Activated T-cell treated with anti-CD3 and anti-CD28 coated beads, Interleukin-2, amount 50 U/mL, for 72 hours (primary cell): ENCODE measurements at places on chromosomes 1 and 21. TPM values are rescaled to one million over a fixed set of nuclear protein-coding genes. Genes with fewer than 3 reads are reported as not detected.
A peak's percentile ranks its signal among the peaks of the same experiment; 100 is the strongest.

- H3K27me3 ChIP-seq: peaks cover 5% of the 10 kb centered on the region
- no peak overlapping the region for H3K4me3 ChIP-seq
- H3K27ac ChIP-seq: no peak overlapping the region
- no peak for DNase-seq
These were observed 43.2 kb upstream of the PLA2G4A start for GRCh38 chr1:186785503-186785902.

DNA sequence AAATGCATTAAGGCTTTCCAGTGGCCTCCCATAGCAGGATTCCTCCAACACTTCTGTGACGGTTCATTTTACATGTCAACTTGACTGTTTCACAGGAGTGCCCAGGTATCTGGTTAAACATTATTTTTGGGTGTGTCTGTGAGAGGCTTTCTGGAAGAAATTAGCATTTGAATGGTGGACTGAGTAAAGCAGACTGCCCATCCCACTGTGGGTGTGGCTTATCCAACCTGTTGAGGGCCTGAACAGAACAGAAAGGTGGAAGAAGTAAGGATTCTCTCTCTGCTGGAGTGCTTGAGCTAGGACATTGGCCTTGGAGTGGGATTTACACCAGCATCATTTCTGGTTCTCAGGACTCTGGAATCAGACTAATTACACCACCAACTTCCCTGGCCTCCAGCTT lies 85.6 kb downstream of the RGS7 start:
- no peaks in the 10 kb centered on the region for H3K4me1 ChIP-seq
- H3K36me3 ChIP-seq: peaks cover 10% of the 10 kb centered on the region
- H3K27ac ChIP-seq: no peak overlapping the region

The CFHR1 gene
- not detected for total RNA-seq

DNA sequence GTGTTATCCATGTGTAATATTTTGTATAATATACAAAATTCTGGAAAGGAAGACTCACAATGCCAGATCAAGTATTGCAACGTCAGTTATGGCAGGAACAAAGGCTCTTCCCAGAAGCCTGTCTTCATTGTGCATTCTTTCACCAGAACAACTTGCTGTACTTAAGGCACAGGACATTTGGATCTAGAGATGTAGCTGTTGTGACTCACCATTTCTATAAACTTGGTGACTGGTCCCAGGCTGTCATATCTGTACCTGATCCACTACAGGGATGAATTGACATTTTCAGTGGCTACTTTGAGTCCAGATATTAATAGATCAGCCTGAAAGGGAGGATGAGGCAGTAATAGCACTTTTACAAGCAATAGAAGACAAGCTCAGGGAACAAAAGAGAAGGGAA lies 299.8 kb downstream of the DISC1 start:
- no peaks in the 10 kb centered on the region for H3K36me3 ChIP-seq
- H3K27me3 ChIP-seq: no peaks in the 10 kb centered on the region
- H3K4me1 ChIP-seq: peaks cover 44% of the 10 kb centered on the region
- DNase-seq: peak; percentile 5
- H3K4me3 ChIP-seq: no peak overlapping the region
- H3K27ac ChIP-seq: no peak overlapping the region

- no peak for DNase-seq
- peak overlapping the region; percentile 45 for H3K4me3 ChIP-seq
- peaks cover 9% of the 10 kb centered on the region for H3K36me3 ChIP-seq
These were observed 36.9 kb downstream of the NSL1 start for GRCh38 chr1:212754680-212755079.

DNA sequence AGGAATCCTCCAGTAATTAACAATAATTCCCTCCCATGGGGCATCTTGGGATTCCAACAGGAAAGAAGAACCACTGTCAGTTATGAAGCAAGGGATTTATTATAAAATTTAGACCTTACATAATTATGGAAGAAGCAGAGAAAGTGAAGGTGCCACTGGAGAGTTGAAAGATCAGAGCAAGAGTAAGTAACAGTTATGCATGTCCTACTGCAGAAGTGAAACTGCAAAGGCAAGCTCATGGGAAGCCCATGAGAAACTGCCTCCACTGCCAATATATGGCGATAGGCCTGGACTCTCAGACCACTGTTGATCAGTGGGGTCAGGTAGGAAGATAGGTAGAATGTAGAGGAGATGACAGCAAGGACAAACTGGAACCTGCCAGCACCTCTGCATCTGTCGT lies 123.6 kb upstream of the ZNF648 start:
- H3K4me3 ChIP-seq: no peak overlapping the region
- no peak for DNase-seq
- peaks cover 11% of the 10 kb centered on the region for H3K4me1 ChIP-seq
- H3K36me3 ChIP-seq: no peaks in the 10 kb centered on the region
- no peak overlapping the region for H3K27ac ChIP-seq

DNA sequence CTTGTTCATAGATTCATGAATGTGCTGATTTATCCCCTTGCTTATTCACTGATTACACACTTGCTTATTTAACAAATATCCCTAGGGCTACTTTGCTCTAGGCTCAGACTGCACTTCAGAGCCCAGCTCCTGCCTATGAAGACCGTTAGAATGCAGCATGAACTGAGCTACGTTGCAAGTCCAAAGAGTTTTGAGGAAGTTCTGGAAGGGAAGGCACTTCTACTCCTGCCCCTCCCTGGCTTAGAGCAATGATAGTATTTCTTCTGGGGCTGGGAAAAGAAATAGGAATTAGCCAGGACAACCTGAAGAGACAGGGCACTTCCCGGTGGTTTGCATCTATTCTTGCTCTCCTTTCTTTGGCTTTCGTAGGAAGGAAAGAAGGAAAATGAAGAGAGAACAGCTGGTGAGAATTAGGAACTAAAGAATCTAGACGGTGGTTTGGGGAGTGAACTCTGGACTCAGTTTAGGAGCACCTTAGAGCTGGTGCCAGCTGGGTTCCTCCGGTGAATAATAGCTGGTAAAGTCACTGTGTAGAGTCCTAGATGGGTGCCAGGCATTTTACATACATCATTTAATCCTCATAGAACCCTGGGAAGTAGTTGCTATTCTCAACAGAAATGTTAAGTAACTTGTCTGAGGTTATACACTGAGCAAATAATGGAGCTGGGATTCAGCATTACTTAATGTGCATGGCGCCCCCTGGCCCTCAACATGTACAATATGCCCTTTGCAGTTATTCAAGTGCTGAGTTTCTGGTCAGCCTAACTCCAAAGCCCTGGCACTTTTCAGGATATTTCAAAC lies 65.9 kb downstream of the NDUFS5 start:
- H3K4me1 ChIP-seq: peaks cover 12% of the 10 kb centered on the region
- H3K27me3 ChIP-seq: no peaks in the 10 kb centered on the region
- H3K27ac ChIP-seq: no peak overlapping the region
